Upper lobe of right lung (tissue), 1 donor: ENCODE measurements at places on chromosomes 6 and 20.

GRCh38 chr20:58828136-58828535, 22.6 kb downstream of the GNAS-AS1 start:
- DNase-seq: no peak

GRCh38 chr6:7691675-7692452, 34.0 kb upstream of the BMP6 start:
- no peak for DNase-seq

DNA sequence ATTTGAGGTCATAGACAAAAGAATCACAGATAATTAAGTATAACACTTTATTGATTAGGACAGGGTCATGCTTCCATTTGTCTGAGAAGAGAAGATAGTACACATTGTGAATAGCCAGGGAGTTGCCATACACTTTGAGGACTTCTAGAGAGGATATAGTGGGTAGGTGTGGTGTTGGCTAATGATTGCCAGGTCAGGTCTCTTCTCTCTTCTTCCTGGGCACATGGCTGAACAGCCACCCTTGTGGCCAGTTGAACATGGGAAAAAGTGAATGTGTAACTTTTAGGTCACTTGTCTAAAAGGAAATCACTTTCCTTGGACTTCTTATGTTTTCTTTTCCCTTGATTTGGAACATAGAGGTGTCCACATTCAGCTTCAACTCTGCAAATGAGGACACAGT, 772.1 kb upstream of the MAP3K7 start:
- DNase-seq: no peak

DNA sequence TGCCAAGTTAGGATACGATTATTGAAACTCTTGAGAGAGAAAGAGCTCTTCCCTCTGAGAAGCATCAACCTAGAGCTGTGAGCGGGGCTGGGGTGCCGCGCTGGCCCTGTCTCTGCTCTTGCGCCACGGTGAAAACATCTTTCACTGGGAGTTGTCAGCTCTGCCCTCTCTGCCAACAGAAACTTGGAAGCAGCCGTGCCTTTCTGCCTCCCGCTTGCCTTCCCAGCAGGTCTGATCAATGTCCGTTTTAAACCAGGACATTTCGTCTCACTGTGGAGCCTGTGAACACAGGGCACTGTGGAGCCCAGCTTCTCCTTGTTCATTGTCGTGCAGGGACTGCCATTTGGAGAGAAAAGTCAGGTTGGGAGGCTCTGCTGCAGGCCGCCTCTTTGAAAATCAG, 249.2 kb upstream of the PMEPA1 start:
- DNase-seq: no peak

GRCh38 chr6:170021579-170021978, 269.3 kb downstream of the DLL1 start:
- DNase-seq: no peak

DNA sequence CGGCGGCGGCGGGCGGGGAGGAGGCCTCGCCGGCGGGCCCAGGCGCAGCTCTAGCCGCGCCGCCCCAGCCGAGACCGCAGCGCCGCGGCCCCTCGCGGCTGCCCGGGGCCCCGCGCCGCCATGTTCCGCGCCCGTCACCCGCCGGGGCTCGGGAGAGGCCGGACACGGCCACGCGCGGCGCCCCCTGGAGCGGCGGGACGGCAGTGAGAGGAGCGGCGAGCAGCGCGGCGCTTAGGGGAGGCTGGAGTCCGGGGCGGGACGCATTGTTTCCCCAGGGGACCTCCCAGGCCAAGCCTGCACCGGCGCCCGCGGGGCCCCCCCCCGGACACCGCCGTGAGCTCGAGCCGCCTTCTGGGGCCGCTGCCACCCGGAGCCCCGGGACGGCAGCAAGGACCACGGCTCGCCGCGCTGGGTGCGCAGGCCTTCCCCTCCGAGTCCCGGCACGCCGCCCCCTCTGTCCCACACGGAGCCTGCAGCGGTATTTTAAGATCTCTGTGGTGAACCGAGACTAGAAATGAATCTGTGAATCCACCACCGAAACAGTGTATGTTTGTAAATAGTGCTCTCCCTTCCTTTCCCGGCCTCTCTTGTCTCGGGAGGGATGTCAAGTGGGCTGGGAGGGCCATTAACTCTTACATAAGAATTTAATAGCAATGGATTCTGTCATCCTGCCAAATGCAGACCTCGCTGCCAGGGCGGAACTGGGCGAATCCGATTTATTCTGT, 424 bp upstream of the KIF13A start:
- DNase-seq: peak; percentile 90

DNA sequence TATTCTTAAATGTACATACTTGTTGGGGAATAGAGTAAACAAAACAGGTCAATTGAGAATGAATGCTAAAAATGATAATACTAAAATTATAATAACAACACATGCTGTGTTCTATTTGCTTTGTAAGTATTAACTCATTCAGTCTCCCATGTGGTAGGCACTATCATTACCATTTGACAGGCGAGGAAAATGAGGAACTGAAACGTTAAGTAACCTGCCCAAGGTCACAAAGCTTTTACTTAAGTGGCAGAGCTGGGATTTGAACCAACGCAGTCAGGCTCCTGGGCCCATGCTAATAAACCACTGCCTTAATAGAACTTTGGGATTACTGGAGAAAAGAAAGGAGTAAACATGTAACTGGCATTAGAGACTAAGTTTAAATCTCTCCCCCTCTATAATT, 3.8 kb downstream of the NSFL1C start:
- DNase-seq: no peak
